ENCODE measurements at places on chromosomes 2 and 18.

- DNase-seq: no peak
These were observed 66.1 kb downstream of the NAB1 start for GRCh38 chr2:190714958-190715357.

- DNase-seq: no peak
These were observed 494.4 kb downstream of the FBXO15 start for GRCh38 chr18:73653251-73653650.

DNA sequence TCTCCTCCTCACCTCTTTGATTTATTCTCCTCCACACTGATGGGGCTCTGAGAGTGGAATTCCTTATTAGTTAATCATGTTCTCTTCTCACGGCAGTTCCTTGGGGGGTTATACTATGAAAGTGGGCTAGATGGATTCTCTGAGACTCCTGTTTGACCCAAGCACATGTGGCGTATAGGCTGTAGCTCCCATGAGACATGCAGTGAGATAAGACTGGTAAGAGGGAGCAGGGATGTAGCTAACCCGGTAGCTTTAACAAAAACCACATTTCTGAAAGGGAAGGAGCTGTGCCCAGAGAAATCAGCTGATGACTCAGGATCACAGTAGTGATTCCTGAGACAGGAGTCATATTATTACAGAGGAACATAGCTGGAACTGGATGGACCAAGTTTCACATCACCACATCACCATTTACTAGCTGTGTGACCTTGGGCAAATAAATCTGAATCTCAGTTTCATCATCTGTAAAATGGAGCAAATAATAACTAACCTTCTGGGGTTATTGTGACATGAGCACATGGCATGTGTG, 82.9 kb downstream of the CRIM1 start:
- DNase-seq: no peak

- no peak for DNase-seq
These were observed 140.8 kb upstream of the SERTAD2 start for GRCh38 chr2:64794426-64794995.

- DNase-seq: no peak
These were observed 38.4 kb downstream of the KIF1A start for GRCh38 chr2:240781471-240782220.

DNA sequence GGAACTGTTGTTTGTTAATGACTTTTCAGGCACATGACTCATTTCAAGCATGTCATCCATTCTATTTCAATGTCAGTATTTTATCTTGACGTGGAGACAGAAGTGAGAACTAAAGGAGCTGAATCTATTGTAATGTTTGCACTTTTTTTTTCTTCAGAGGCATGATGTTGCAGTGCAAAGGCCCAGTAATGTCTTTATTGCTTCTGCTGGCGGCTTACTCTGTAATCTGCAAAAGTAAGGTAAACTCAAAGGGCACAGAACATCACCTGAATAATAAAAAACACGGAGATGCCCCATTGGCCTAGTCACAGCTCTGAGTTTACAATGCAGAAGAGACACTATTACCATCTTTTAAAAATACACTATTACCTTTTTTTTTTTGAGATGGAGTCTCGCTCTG, 2.4 kb upstream of the CNNM3 start:
- no peak for DNase-seq

GRCh38 chr2:42238644-42239288, 69.6 kb downstream of the EML4 start:
- DNase-seq: no peak

DNA sequence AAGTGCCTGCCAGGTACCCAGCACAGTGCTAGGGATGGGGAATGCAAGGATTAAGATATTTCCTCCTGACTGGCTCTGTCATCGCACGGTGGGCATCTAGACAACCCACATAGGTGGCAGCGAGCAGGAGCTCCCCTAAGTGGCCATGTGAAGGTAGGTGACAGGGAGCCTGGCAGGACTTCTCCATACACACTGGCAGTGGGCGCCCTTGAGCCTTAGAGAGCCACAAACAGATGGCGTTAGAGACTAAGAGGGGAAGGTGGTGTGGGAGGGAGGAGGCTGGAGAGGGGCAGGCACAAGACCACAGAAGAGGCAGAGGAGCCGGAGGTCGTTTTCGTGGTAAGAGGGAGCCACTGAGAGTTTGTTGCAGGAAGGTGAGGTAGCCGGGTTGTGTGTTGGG, 15.2 kb downstream of the PRELID3A start:
- DNase-seq: no peak

DNA sequence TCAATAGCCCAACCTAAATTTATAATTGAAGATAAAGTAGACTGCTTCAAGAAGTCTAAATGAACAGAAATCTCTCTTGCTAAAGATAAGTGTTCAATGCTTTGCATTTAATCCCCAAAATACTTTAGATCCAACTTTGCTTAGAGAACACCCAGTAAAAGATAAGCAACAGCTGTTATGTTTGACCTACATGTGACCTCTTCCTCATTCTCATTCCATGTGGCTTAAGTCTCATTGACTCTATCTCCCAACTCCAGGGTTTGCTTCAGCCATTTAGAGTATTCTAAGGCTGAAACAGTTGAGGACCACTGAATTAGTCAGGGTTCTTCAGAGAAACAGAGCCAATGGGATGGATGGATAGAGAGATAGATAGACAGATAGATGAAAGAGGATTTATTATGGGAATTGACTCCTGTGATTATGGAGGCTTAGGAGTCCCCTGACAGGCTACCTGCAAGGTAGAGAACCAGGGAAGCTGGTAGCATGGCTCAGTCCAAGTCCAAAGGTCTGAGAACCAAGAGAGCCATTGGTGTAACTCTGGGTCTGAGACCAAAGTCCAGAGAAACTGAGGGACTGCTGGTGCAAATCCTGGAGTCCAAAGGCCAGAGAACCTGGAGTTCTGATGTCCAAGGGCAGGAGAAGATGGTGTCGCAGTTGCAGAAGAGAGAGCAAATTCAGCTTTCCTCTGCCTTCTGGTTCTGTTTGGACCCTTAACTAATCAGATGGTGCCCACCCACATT, 32.1 kb downstream of the CRYGD start:
- DNase-seq: no peak

- DNase-seq: no peak
These were observed 889.1 kb upstream of the ZEB2 start for GRCh38 chr2:145408980-145409379.

GRCh38 chr18:49467019-49467563, 6.6 kb upstream of the DYM start:
- DNase-seq: no peak

DNA sequence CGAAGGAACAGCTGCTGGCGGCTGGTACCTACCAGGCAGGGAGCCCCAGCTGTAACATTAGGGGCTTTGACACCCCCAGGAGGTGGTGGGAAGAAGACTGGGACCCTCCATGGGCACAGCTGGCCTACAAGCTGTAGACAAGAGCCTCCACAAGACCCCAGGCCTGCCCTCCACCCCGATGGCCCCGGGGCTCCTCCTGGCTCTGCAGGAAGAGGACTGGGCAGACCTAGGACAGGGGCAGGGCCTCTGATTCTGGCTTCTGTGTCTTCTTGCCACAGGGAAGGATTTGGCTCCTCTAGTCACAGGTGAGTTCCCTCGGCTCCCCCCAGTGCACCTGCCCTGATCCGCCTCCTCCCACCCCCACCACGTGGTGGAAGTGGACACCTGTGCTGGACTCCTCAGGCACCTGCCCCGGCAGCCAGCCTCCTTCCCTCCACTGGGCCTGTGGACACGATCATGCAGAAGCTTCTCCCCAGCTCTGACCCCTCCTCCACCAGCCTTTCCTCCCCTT, 53.4 kb upstream of the ODC1 start:
- DNase-seq: no peak

GRCh38 chr2:219112062-219112406, 48.6 kb downstream of the NHEJ1 start:
- DNase-seq: no peak

- no peak for DNase-seq
These were observed 139.7 kb downstream of the ROCK1 start for GRCh38 chr18:20971886-20972267.

DNA sequence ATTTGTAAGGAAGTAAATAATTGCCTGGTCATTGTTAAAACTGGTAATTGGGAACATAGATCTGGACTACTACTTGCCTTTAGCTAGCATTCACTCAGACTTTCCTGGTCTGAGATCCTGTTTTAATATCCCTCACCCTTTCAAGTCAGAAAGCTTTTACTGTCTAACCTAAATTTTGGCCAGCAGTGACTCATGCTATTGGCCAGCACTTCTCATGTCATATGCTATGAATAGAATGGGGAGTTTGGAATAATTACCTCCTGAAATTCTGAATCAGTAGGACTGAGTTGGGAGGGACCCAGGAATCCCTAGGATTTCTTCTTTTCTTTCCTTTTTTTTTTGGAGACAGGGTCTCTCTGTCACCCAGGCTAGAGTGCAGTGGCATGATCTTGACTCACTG, 19.3 kb downstream of the STK36 start:
- DNase-seq: no peak

DNA sequence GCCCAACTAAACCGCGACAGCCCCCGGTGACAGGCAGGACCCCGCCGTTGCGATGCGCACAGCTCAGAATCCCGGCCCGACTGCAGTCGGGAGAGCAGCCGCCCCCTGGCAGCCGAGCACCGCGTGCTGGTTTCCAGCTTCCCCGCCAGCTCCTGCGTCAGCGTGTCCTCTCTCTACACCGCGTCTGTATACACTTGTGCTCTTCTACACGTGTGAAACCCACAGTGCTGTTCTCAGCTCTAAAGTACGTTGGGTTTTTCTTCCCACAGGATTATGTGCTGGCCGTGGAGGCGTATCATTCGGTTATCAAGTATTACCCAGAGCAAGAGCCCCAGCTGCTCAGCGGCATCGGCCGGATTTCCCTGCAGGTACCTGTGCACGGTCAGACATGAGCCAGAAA, 54.0 kb downstream of the ADI1 start:
- DNase-seq: no peak

- DNase-seq: no peak
These were observed 413.6 kb downstream of the THSD7B start for GRCh38 chr2:137178951-137179377.

DNA sequence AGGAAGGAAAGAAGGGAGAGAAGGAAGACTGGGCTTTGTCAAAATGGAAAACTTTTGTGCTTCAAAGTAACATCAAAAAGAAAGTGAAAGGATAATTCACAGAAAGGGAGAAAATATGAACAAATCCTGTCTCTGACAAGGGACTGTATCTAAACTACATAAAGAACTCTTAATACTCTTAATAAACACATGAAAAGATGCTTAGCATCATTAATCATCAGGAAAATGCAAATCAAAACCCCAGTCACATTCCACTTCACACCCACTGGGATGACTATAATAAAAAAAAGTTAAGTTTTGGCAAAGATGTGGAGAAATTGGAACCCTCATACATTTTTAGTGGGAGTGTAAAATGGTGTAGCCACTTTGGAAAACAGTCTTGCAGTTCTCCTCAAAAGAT, 11.8 kb upstream of the ZFP36L2 start:
- DNase-seq: no peak

- no peak for DNase-seq
These were observed 4.2 kb downstream of the CTDP1 start for GRCh38 chr18:79683626-79684282.

DNA sequence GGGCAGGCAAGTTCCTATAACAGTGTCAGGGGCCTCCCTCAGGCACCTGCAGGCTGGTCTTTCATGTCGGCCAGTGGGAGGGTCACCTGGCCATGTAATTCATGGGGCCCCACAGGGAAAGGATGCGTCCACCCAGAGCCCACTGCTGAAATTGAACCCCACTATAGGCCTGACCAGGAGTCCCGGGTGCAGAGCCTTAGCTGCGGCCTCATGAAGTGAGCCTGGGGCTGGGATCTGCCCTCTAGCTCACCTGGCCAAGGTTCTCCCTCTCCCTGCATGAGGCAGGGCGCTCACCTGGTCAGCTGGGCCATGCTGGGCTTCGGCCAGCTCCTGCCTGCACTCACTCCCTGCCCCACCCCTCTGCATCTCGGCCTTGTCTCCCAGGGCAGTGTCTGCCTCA, 41.1 kb downstream of the C1QL2 start:
- DNase-seq: no peak

GRCh38 chr18:51278045-51278649, 80.7 kb upstream of the MEX3C start:
- DNase-seq: no peak

DNA sequence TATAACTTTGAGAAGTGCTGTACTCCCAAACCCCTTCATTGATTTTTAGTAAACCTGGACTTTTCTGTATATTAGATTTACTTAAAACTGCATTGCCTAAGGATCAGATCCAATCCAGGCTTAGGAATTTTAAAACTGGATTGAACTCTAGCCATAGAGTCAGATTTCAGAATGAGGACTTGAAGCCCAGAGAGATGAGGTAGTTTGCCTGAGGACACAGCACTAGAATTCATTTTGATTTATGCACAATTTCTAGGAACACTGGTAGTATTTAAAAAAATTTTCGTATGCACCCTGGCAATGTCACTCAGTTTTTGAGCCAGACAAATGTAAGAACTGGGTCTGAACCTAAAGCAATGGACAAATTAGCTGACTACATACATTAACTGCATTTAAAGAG, 144.9 kb downstream of the KCTD1 start:
- DNase-seq: no peak
